EL (cell line): ENCODE measurements at places on chromosomes 7 and 10.

DNA sequence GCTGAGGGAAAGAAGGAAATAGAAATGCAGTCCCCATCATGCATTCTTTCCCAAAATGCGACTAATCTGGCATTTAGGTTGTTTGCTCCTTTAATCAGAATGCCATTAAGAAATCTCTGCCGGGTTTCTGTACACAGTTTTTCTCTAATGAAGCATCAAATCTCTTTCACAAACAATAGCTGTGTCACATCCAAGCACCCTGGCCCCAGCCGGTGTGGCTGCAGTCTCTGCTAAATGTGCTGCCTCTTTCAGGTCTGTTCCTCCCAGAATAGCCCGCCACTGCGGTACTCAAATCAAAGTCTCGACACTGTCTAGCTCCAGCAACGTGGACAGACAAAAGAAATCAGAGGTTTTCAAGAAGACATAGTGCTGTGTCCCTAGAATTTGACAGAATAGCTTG, 343.8 kb downstream of the KCNMA1 start:
- no peak for DNase-seq

DNA sequence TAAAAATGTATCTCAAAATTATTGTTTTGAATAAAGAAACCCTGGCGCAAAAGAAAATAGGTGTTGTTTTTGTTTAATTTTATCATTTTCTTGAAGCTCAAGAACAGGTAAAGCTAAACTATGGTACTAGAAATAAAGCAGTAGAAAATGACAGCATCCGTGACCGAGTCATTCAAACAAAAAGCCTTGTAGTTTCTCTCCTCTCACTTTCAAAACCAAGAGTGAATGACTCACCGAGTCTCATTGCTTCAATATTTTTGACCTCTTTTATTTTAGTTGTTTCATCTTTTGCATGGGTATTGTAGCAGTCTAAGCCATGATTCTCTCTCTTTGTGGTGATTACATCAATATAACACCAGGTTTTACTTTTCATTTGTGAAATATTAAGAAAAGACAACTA, 396.5 kb downstream of the POM121L12 start:
- no peak for DNase-seq

GRCh38 chr10:33507662-33508425, 173.4 kb upstream of the NRP1 start:
- DNase-seq = no peak

DNA sequence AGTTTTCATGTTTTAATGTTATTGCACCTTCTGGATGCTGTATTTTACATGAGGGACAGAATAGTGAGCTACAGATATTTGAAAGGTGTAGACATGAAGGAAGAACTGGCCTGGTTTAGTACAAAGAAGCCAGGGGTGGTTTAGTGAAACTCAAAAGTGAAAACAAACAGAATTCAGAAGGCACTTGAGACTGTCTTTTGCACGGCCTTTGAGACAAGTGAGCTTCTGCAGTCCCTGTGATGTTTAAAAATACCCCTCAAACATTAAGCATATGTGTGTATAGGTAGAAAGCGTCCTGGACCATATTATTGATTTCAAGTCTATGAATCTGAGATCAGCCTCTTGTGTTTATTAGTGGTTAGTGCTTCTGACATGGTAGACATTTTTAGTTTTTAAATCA, 118.9 kb downstream of the CDK14 start:
- DNase-seq = no peak

- no peak for DNase-seq
Observed at GRCh38 chr7:151137791-151138152, 29.7 kb downstream of the GBX1 start.
